ENCODE measurements at places on chromosomes 12 and 14.

DNA sequence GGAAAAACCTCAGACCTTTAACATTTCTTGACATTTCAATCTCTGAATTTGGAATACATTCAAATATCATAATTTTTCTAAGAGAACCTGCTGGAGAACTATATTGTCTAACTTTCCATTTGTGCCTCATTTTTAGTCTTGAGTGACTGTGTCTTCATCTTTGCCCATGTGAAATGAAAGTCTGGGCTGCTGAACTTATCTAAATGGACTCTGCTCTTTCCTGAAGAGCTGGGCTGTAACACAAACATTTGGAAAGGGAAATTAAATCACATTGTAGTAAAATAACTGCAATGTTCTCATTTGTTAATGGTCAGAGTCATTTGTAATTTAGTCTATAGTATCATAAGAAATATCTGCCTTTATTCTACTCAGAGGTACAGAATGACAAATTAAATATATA, 373.1 kb downstream of the LRIG3 start:
- DNase-seq: no peak

DNA sequence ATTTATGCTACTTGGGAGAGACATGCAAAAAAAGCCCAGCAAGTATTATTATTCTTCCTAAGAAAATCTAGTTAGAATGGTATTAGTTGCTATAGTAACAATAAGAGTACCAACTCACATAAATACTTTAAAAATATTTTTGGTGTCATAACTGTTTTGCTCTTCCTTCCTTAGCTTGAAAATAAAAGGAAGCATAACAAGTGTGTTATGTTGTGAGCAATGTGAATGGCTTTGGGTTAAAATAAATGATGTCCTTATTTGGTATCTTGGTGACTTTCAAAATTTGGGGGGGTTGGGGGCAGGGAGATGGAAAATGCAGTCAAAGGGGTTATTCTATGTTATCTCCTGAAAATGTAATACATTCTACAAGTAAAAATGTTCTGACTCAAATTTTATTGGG, 91.0 kb downstream of the ELK3 start:
- no peak for DNase-seq

DNA sequence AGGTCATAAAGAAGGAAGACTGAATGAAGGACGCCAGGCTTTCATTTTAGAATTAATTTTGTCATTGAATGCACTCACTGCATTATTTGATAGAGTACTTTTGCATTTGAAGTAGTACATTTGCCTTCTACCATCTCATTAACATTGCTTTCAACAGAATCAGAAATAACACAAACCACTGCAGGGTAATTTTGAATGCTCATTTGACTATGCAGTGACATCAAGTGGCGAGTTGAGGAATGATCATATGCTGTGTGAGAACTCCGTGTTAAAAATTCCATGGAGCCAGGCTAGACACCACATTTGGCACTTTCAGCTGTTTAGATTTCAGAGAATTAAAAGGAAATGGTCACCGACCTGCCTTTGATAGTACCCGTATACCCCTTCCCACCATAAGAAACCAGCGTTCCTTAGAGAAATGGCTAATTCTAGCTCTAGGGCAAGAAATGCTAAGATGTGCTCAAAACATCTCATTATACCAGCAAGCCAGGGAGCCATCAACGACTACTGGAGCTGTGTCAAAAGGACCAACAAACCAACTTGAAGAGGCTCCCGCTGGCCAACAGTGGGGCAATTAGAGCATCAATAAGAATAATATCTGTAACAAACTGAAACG, 16.5 kb downstream of the HEBP1 start:
- no peak for DNase-seq

- no peak for DNase-seq
These were observed 36.9 kb upstream of the AP4S1 start for GRCh38 chr14:30988509-30988908.

DNA sequence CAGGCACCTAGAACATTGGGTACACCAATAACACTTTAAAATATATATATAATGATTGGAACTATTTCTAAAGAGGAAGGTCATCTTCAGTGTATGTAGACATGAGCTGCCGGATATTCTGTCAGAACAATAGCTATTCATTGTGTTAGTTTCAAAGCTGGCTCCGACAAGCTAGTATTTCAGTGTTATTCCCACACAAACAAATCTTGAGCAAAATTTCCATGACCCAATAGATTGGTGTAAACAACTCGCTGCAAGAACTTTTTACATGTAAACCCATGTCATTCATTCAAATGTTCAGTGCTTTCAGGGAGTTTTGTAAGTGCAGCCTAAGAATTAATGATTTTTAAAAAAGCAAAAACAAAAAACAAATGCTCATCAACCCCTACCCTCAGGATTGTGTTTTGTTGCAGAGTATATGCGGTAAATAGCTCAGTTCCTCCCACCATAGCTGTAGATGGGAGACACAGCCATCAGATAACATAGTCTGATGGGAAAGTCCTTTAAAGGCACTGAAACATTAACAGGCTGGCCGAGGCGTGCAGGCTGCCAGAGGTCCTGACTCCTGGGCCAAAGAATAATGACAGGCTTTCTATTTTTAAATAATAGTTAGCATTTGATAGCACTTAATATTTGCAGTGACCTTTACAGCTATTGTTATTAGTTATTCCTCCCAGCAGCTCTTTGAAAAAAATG, 150.3 kb upstream of the ARHGAP5 start:
- no peak for DNase-seq

All from suprapubic skin (tissue), 4 donors.